ENCODE measurements at places on chromosomes 7 and 10.

DNA sequence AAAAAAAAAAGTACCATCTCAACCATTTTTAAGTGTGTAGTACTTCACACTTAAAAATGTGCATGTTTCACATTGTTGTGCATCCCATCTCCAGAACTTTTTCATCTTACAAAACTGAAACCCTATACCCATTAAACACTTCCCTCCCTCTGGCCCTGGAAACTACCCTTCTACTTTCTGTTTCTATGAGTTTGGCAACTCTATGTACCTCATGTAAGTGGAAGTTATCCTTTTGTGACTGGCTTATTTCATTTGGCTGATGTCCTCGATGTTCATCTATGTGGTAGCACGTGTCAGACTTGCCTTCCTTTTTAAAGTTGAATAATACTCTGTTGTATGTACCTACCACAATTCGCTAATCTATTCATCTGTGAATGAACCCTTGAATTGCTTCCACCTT is 12.2 kb downstream of the KCNMA1 start:
- DNase-seq: no peak

- no peak for DNase-seq
These were observed 22.1 kb upstream of the ABCC2 start for GRCh38 chr10:99760321-99760720.

DNA sequence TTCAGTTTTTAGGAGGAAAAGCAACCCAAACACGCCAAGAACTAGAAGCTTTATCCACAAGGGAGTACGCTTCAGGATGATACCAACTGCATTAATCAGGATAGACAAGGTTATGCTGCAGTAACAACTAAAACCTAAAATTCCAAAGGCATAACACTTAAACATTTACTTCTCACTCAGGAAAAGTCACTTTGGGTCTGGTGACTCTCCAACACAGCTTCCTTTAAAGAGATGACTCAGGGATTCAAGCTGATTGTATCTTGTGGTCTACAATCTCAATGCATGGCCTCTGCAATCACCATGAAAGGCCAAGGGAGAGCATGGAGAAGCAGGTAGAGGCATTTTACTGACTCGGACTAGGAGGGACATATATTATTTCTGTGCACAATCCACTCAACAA is 315.8 kb downstream of the KCNMA1 start:
- no peak for DNase-seq

DNA sequence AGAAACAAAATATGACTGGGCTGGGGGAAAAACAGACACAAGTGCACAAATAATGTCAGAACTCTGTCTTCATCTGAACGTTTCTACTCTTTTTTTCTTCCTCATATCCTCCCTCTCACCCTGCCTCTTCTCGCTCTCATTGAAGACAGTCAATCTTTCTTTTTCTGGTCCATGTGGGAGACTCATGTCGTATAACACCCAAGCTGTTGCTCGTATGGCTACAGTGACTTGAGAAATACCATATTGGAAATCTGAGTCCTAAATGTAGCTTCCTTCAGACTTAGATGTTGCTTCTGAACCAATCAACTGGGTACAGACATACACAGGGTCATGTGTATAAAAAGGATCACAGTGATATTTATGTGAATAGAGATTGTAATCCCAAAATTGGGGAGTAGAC is 579.8 kb upstream of the CELF2 start:
- no peak for DNase-seq

DNA sequence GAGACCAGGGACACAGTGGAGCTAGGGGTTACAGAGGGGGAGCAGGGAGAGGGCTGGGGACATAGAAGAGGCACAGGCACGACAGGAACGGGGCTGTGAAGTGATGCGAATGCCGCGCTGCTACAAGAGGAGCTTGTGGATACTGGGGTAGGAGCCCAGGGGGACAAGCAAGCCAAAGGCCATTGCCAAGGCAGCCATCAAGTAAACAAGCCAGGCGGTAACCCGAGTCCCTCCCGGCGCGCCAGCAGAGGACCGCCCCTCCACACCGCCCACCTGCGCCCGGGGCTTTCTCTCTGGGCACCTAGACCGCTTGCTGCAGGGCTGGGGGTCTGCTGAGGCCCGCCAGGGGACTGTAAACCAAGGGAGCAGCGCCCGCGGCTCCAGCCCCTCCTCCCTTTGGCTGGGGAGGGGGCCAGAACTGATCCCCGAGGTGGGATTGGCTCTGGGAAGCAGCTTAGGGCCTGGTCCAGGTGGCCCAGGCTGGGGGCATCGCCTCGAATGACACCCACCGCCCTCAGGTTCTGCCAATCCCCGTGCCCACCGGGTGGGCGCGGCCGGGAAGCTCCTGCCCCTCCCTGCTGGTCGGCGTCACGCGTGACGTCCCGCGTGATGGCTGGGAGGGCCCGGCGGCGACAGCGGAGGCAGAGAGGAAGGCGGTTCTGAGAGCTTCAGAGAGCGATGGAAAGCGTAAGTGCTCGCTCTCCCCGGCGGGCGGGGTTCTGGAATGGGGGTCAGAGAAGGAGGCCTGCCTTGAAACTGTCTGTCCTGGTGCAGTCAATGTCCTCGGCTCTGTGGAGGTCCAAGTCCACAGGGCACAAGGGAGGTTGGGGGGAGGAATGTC is 982 bp downstream of the SFXN3 start:
- DNase-seq: peak; percentile 72

- no peak for DNase-seq
These were observed 47.2 kb downstream of the TMEM270 start for GRCh38 chr7:73908123-73908611.

DNA sequence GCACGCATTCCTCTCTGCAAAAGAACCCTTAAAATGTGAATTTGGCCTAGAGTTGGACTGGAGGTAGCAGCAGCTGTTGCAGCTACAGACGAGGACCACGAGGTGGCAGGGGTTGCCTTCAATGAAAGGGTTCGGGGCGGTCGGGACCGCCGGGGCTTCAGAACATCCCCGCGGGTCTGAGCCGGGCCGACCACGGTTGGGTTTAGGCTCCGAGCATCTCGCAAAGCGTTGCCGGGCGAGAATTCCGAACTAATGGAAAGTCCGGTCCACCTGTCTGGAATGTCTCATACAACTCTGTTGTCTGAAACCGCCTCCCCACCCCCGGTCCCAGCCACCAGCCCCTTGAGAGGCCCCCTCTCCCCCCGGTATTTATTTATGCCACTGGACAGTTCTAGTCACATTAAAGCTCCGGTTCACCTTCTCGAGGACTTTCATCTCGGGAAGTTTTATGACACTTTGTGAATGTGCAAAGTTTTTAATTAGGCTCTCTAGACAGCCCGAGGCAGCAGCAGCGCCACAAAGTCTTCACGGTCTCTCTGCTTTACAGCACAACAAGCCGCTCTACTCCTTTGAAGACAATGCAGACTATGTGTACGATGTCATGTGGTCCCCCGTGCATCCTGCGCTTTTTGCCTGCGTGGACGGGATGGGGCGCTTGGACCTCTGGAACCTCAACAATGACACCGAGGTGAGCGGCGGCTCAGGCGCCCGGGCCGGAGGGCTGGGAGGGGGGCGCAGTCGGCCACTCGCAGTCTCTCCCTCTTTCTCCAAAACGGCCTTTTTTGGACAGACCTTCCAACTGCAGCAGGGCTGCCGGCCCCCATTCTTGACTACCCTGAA is 246.2 kb downstream of the SLC25A13 start:
- DNase-seq: peak; percentile 21

All from CD4-positive, alpha-beta T cell (primary cell).